Activated naive CD4-positive, alpha-beta T cell treated with anti-CD3 and anti-CD28 coated beads, Interleukin-2, amount 10 ng/mL, durations not matched to agents 7 days and 5 days (primary cell): ENCODE measurements at places on chromosomes 12 and 14.

DNA sequence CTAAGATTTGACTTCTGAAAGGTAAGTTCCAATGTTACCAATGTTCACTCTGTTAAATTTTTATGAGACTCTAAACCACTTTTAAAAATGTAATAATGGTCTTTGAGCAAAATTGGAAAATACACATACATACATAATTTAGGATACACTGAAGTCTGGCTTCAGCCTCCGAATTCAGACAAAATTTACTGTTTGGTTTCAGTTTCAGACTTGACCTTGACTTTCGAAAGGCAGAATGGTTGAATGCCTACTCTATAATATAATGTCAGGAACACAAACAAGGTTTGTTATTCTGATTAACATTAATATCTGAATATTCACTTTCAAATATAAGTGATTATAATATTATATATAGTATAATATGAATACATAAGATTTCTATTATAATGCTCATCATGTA, 74.1 kb upstream of the KRAS start:
- no peak overlapping the region for H3K4me3 ChIP-seq
- no peaks in the 10 kb centered on the region for H3K27me3 ChIP-seq
- H3K36me3 ChIP-seq = no peaks in the 10 kb centered on the region
- no peak overlapping the region for H3K27ac ChIP-seq

- H3K36me3 ChIP-seq = no peaks in the 10 kb centered on the region
Observed at GRCh38 chr12:86473231-86473630, 217.0 kb upstream of the MGAT4C start.

- no peak overlapping the region for H3K4me3 ChIP-seq
- no peaks in the 10 kb centered on the region for H3K27me3 ChIP-seq
- DNase-seq = no peak
Observed at GRCh38 chr14:33669111-33669510, 281.8 kb downstream of the EGLN3 start.

DNA sequence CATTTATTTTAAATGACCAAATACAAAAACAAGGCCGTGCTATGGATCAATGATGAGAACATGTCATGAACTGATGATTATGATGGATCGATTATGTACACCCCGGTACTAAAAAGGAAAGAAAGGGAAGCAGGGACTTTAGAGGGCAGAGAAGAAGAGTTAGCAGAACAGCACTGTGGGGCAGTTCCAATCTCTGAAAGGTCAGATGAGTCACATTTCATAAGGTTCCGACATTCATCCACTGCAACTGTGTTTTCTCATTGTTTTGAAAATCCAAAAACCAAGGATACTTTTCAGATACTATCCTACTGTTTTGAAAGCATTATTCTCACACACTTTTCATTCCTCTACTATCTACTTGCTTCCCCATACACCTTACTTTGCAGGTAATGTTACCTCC, 169.3 kb downstream of the STXBP6 start:
- H3K27ac ChIP-seq = no peak overlapping the region
- no peaks in the 10 kb centered on the region for H3K27me3 ChIP-seq
- no peaks in the 10 kb centered on the region for H3K4me1 ChIP-seq
- DNase-seq = no peak

GRCh38 chr12:52078276-52078675, 1.2 kb upstream of the SMIM41 start:
- no peak overlapping the region for H3K4me3 ChIP-seq
- H3K36me3 ChIP-seq = peaks cover 37% of the 10 kb centered on the region
- H3K27me3 ChIP-seq = peaks cover 1% of the 10 kb centered on the region

GRCh38 chr14:99573000-99573330, 31.0 kb downstream of the CCDC85C start:
- H3K27me3 ChIP-seq = no peaks in the 10 kb centered on the region
- H3K36me3 ChIP-seq = no peaks in the 10 kb centered on the region
- no peak overlapping the region for H3K4me3 ChIP-seq
- no peak overlapping the region for H3K27ac ChIP-seq

- no peak for DNase-seq
- no peak overlapping the region for H3K27ac ChIP-seq
- no peaks in the 10 kb centered on the region for H3K4me1 ChIP-seq
- H3K27me3 ChIP-seq = peaks cover 17% of the 10 kb centered on the region
- H3K4me3 ChIP-seq = no peak overlapping the region
Observed at GRCh38 chr12:109029411-109029810, 8.5 kb upstream of the SVOP start.
